ENCODE measurements at places on chromosomes 3 and 15.

DNA sequence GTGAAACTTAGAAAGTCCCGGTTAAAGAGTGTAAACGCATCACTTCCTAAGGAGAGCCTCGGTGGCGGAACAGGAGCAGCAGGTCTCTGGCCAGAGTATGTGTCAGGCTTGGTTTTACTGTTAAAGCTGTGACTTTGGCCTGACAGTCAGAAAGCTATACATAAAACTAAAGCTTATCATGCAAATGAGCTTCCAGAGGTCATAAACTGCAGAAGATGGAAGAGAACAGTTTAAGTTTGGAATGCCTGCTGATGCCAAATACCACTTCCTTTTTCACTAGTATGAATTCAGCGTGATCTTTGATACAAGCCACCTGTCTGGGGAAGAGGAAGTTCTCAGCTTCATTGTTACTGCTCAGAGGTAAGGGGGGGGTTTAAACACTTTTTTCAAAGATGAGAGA, 125.1 kb upstream of the CTDSPL start:
- peak; percentile 8 for DNase-seq

GRCh38 chr15:90909976-90910375, 6.9 kb downstream of the MAN2A2 start:
- DNase-seq: no peak

DNA sequence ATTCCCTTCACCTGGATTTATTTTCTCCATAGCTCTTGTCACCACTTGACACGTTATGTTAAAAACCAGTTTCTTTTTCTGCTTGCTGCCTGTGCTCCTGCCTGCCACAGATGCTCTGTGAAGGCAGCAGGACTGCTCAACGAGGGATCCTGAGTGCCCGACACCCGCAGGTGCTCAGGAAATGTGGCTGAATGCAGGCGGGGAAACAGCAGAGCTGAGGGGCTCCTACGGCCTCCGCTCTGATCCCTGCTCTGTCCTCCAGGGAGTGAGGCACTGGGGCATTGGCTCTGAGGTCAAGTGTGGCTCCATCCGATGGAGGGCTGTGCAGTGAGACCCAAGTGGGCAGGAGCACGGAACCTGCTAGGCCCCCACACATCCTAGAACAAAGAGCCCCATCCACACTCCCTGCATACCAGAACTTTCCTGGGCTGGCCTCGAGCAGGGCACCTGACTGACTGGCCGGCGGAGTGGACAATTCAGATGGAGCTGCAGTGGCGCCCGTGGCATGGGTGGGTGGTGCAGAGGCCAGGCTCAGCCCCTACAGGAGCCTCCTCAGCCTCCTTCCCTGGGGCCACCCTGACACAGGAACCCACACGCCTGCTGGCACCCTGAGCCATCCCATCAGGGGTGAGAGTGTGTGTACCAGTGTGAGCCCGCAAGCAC, 27.9 kb downstream of the IQSEC1 start:
- no peak for DNase-seq

DNA sequence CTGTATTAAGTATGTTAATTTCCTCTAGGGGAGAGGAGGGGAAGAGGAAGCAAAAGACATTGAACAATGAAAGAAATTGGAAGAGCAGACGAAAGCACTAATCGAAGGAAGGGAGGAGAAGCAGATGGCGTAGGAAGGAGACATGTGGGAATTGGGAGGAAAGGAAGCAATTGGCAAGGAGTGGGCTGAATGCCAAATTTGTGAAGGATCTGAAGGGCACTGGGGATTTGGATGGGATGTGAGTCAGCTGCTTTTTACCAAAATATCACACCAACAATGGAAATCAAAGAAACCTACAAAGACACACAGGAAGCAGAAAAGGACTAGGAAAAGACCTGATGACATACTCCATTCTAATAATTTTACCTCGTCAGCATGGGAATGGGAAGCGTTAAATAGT, 1029.8 kb downstream of the ROBO1 start:
- DNase-seq: peak; percentile 62

DNA sequence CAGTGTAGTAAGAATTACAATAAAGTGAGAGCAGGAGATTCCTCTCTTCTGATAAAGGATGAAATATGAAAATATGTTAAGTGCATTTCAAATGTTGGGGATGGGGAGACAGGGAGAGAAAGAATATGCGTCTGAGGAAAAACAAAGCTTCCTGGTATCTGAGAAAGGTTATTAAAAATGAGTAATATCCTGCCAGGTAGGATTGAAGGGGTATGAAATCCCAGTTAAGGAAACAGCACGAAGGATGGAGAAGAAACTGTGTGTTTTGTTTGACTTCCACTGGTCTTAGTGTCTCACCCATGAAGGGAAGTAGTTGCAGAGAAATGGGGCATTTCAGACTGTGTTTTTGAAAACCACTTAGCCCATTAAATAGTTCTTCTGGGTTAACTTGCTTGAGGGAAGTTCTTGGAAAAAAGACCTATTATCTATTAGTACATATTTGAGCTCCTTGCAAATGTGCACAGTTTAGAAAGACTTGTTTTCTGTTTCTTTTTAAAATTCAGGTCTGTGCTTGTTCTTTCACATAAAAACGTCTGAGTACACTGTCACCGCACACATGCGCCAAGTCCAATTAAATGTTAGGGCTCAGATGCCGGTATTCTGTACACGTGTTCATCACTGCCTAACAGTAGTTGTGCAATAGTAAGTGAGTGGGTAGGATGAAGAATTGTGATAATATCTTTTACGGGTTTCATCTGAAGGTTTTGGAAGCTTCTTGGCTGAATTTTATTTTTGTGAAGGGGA, 196.1 kb upstream of the P2RY1 start:
- peak; percentile 41 for DNase-seq

- no peak for DNase-seq
Observed at GRCh38 chr3:139291276-139292051, 52.4 kb upstream of the MRPS22 start.

- DNase-seq: no peak
Observed at GRCh38 chr3:36303286-36303685, 77.0 kb upstream of the STAC start.

GRCh38 chr15:51155016-51155580, 60.4 kb upstream of the TNFAIP8L3 start:
- DNase-seq: no peak

DNA sequence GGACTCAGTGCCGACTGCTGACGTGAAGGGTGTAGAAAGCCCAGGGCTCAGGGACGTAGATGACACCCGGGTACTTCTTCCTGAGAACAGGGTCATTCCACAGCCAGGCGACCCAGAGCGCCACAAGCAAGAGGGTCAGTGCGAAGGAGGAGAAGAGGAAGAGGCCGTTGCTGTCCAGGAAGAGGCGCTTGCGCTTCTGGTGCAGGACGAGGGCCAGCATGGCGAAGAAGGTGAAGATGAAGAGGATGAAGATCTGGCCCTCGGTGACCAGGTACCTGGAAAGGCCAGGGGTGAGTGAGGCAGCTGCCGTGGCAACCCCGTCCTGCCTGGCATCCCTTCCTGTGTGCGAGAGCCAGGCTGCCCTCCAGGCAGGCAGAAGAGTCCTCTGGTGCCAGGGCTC, 3.0 kb upstream of the CALML4 start:
- DNase-seq: no peak

GRCh38 chr3:192186045-192186444, 541.3 kb downstream of the FGF12 start:
- DNase-seq: no peak

DNA sequence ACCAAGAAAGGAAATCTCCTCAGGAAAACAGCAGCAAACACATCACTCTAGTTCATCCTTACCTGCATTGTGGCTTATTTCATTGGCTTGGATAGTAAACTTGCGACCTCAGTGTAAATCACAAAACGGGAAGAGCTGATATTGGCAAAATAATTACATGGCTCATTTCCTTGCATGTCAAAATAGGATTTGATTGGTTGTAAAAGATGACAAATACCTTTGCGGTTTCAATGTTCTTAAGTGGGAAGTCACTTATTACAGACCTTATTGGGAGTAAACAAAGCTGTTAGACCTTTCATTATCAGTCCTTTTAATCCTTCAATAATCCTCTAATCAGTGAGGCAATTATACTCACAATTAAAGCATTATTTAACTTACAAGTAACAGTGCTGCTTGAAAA, 590.6 kb downstream of the MAGI1 start:
- no peak for DNase-seq

DNA sequence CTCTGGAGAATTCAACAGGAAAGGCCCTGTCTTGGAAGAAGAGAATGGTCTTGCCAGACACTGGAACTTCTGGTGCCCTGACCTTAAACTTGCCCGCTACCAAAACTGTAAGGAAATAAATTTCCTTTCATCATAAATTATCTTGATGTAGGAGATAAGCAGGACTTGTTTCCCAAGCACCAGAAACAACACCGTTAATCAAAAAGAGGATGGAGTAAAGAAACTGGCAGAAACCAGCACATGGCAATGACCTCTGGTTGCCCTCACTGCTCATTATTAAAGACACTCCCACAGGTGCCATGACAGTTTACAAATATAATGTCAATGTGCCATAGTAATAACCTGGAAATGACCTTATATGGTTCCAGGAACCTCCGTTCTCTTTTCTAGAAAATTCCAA, 426.1 kb downstream of the EDEM1 start:
- DNase-seq: no peak

DNA sequence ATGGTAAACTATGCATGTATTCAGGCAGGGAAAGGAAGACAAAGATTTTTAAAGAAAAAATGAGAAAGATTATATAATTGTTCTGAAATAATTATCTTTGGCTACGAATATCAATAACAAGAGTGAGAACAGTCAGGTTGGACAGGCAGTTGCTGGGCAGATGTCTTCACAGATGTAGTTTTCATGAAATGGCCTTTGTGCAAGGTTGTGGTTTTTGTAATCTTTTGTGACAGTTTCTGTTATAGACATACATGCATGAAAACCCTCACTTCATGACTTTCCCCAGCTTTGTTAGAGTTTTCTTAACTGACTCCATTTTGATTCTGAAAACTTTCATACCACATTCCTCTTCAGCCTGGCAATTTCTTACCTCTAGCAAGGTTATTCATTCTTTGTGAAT, 34.9 kb upstream of the SLC25A36 start:
- DNase-seq: no peak

Measured in fibroblast of pulmonary artery (primary cell).